ENCODE measurements at places on chromosomes 4 and X.

DNA sequence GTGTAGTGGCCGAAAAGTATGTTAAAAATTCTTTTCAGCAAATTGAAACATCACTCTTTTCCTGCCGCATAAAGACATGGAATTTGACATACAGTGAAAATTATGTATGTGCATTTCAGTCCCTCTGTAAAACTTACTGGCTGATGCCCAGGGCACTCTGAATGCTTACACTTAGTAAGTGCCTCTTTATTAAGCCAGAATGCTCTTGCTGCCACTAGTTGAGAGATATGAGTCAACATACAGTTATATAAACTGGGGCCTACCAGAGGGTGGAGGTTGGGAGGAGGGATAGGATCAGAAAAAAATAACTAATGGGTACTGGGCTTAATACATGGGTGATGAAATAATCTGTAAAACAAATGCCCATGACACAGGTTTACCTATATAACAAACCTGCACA, 38.1 kb upstream of the TRPC5 start:
- no peak for DNase-seq

DNA sequence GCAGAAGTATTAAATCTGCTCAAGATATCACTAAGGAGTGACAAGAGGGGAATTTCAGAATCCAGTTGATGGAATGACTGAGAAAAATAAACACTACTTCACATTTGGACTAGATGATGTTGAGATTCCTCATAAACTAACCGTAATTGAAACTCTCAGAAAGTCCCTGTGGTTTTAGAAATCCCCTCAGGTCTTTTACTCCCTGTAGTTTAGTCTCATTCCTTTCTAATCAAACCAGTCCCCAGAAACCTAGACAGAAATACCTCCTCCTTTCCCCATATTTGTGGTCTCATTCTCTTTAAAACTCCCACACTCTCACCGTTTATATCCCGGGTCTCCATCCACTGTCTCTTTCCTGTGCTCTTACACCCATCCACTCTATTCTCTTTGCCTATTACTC, 15.0 kb upstream of the TLR1 start:
- no peak for DNase-seq

DNA sequence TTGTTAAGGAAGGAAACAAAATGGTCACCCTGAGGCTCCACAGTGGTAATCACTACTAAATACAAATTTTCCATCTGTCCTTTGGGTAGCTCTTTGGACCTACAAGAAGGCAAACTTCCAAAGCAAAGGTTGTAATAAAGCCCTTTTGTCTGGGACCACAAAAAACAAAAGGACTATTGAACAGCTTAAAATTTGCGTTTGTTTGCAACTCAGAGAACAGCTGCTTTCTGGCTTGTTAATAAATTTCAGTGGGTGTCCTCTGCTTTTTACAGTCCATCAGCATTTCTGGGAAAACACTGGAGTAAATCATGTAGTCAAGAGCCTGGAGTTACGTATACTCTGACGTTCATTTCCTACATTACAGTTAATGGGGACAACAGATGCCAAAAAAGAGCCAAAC, 439.7 kb upstream of the DIAPH2 start:
- DNase-seq: no peak

- DNase-seq: peak; percentile 40
Measured at GRCh38 chr4:112817933-112818593, 181.1 kb downstream of the LARP7 start.

DNA sequence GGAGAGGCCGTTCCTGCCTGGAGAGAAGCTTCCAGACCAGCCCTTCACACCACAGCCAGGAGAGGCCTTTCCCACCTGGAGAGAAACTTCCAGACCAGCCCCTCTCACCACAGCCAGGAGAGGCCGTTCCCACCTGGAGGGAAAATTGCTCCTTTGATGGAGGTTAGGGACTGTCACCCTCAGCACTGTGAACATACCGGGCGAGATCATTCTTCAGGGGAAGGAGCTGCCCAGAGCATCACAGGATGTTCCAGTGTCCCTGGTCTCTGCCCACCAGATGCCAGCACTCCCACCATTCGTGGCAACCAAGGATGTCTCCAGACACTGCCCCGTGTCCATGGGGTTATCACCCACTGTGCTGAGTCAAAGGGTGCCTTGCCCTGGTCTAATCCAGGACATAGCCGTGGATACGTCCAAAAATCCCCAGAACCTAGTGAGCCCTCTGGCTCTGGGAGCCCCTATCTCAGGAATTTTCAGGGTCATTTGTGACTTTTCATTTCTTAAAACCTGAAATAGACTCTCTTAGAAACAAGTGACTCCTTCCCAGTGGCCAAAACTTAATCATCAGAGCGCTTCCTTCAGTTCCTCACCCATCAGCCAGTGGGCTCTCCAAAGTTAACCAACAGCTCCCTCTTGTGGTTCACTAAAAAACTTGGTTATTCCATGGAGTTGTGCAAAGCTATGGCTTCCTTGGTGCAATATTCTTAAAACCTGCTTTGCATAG, 80.2 kb downstream of the CRMP1 start:
- DNase-seq: no peak

DNA sequence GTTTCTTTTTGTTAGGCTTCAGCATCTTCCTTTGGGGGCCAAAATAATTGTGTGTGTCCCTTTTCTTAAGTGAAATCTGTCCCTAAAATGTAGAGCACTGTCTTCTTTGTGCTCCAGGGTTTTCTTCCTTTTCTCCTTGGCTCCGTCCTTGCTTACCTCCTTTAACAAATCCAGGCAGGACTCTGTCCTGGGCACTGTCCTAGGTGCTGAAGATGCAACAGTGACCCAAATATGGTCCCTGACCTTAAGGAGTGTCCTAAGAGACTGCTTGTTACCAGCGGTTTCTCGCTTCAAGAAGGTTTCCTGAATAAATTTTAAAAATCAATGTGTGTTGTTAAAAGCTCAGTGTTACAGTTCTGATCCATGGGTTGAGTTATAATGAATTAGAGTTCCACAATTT, 471.8 kb downstream of the KCNIP4 start:
- no peak for DNase-seq

DNA sequence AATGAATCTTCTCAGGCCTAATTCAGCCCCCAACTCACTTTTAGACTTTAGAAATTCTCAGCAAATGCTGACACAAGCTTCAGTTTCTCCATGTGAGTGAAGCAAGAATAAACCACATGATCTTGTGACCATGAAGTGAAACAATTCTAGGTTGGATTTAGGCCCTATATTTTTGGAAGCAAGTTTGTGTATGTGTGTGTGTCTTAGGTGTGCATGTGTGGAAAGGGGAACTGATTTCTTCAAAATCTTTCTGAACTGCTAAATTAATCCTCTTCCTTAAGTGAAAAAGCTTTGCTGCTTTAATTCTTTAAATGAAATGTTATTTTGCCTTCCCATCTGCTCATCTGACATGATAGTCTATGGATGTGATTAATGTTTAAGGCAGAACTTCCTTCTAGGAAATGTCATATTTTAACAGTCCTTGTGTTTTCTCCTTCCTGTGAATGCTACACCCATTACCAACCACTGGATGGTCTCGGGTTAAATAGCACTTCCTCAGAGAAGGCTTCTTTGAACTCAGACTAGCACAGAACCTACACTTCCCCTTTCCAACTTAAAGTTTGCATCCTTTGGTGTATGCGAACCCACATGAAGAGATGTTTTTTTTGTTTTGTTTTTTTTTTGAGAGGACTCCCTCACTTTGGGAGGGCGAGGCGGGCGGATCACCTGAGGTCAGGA, 1.2 kb upstream of the TMEM144 start:
- no peak for DNase-seq

GRCh38 chr4:71711985-71712348, 71.9 kb downstream of the GC start:
- no peak for DNase-seq

DNA sequence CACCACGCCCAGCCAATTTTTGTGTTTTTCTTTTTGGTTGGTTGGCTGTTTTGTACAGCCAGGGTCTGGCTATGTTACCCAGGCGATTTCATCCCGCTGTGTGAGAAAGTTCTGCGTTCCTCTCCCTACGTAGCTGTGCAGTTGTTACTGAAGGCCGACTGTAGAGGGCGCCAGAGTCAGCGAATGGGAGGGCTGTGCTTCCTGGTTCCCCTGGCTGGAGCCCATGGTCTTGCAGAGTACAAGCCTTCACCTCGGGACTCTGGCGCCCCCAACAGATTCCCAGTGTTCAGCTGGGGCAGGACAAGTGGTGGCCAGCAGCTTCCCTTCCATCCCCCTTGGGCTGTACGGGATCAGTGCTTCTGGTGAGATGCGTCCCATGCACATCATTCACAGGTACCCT, 5.6 kb upstream of the CT45A1 start:
- no peak for DNase-seq

GRCh38 chr4:116444117-116444516, 641.3 kb downstream of the TRAM1L1 start:
- no peak for DNase-seq

DNA sequence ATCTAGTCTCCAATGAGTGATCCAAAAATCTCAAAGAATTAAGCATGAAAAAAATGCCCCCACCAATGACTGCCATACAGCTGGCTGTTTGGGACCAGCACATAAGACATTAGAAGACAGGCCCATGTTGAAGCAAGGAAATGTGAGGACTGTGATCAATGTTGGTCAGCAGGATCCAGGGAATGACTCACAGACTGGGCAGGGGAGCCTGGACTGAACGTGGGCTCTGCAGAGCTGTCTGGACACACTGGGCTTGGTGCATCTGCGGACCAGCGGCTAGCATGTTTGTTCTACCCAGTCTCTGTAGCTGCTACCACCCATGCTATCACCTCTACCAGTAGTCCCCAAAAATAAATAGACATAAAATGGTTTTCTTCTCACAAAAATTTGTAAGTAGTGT, 108.6 kb downstream of the PALLD start:
- no peak for DNase-seq

GRCh38 chr4:36081185-36081584, 163.1 kb downstream of the ARAP2 start:
- DNase-seq: no peak

GRCh38 chrX:68072041-68072440, 361.3 kb downstream of the OPHN1 start:
- no peak for DNase-seq

- no peak for DNase-seq
Measured at GRCh38 chrX:130933358-130933757, 30.3 kb upstream of the ENOX2 start.

GRCh38 chrX:127259742-127260141, 440.2 kb downstream of the PRR32 start:
- no peak for DNase-seq

- no peak for DNase-seq
Measured at GRCh38 chr4:120082251-120082650, 15.6 kb upstream of the MAD2L1 start.

DNA sequence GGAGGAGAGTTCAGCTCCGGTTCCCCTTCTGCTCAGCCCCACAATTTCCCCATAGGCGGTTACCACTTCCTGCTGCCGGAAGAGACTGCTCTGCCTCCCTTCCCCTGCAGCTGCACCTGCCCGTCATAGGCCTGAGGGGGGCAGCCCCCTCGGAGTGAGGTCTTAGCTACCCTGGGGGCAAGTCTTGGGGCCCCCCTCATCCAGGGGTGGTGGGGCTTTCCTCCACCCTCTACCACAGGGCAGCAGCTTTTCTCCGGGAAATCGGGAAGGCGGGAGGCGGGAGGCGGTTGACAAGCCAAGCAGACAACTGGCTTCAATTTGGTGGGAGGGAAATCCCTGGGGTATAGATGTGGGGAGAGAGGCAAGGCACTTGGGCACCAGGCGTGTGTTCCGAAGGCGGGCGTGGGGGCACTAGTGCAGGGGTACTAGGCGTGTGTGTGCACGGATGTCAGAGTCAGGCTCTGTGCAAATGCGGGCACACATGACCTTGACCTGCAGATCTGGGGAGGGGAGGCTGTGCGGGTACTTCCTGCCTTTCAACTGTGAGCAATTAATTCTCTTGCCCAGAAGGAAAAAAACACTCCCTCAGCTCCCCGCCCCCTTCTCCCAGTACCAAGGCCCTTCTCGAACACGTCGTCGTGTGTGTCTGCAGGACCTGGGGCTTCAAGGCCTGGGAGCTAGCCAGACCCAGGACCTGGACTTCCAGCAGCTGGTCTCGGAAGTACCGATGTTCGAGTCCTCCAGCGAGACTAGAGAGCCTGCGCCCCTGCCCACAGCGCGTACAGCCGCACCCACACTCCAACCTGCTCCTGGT, 1.0 kb upstream of the ARHGAP4 start:
- DNase-seq: no peak

DNA sequence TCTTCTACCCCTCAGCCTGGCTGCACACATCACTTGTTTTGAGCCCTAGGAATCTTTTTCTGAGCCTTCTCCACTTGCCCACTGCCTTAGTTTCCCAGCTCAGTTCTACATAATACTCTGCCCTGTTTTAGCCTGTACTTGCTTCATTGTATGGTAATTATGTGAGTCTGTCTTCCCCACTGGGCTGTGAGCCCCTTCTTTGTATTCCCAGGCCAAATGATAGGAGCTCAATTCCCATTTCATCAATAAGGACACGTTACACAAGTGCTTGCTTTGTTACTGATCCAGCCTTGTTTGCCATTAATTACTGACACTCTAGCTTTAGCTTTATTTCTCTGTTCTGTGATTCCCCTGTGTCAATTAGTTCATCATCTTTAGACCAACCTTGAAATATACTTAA, 28.1 kb downstream of the KIT start:
- no peak for DNase-seq

GRCh38 chr4:118034053-118034785, at the start of gene NDST3:
Gene NDST3 (plus strand): TSS chr4:118034486. CDS start chr4:118053911, 19,425 bp downstream.
- DNase-seq: no peak

GRCh38 chr4:133151341-133151690, 2.2 kb downstream of the PCDH10 start:
- DNase-seq: no peak

DNA sequence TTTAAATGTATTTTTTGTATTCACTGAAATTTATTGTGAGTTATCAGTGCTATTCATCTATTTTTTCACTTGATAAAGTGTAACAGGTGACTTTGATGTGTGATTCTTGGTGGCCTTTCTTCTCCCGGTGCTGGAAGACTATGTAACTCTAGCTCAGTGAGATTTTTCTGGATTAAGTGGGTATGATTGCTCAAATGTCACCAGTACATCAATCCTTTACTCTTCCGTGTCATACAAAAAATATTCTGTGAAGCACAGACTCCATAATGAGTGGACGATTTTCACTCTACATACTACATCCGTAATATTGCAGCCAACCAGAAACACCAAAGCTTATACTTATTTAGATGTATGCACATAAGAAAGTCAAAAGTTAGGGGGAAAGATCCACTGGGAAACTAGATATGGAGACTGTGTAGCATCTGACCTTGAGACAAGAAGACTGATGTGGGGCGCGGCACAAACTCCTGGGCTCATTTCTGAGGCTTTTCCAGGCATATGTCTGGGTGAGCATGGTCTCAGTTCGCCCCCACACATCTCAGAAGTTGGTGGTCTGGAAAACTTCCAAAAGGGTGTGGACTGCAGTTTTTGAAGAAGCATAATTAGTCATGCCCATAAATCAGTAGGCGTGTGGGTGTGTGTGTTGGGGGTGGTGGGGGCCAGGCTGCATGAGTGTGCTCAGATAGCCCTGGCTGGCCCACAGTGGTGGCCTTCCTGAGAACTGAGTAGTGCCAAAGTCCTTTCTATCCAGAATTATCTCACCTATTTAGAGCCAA, 53.9 kb upstream of the TENM3 start:
- DNase-seq: no peak

DNA sequence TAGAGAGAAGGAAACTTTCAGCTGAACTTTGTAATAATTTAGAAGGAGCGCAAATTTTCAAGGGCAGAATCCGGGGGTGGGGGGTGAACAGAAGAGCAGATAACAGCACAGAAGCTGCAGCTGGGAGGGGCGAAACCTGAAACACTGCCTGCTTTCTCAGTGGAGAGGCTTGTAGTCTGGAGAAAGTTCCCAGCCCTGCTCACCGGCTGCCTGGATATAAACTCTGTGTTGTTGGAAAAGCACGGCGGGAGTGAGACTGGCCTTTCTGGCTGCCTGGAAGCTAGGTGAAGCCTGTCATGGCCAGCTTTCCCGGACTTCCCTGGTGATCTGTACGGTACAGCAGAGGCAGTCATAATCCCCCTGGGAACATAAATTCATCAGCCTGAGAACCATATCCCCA, 1352.1 kb upstream of the DIAPH2 start:
- no peak for DNase-seq

Measured in ascending aorta (tissue), 2 donors.